ENCODE measurements at places on chromosomes 7 and 10.
A peak's percentile ranks its signal among the peaks of the same experiment; 100 is the strongest.

DNA sequence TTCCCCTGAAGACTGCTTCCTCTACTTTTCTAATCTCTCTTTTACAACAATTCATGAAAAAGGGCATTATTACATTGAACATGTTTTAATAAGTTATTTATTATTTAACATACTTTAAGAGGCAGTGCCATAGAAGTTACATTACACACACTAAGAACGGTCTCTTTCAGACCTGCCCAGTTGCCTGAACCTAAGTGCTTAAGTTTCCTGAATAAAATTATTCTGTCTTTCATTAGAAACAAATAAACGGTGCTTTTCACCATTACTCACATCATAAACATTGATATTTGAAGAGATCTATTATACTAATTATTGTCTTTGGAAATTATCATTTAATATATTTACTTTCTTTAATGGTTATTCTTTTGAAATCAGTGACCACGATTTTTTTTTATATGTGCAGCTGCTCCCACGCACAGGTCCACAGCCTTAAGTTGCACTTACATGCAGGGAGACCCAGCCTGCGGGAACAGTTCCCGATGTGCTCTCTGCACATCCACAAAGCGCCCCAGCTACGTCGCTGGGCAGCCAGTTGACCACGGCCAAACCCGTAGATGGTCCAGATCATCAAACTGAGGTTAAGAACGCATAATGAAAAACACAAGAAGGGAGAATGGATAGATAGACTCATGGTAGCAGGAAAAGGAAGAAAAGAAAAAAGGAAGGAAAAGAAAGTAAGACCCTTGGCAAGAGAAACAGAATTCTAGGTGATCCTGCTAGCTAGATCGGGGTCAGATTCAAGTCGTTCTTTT lies 437.0 kb upstream of the MGMT start:
- no peak for DNase-seq

DNA sequence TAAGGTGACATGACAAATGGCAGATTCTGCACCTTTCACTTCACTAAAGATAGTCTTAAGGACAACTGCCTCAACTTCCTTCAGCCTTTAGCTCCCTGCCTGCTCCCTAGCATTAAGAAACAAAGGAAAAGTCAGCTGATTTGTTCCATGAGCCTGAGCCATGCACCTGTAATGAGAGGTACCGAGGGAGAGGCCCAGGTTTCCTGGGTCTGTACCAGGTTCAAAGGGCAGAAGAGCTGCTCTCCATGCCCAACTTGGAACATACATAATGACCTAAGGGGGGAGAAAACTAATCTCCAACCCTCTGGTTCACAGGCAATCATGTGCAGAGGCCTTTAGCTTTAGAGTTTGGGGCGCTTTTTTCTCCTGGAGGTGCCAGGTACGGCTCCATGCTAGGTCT lies 111.2 kb downstream of the JAZF1 start:
- DNase-seq = no peak

DNA sequence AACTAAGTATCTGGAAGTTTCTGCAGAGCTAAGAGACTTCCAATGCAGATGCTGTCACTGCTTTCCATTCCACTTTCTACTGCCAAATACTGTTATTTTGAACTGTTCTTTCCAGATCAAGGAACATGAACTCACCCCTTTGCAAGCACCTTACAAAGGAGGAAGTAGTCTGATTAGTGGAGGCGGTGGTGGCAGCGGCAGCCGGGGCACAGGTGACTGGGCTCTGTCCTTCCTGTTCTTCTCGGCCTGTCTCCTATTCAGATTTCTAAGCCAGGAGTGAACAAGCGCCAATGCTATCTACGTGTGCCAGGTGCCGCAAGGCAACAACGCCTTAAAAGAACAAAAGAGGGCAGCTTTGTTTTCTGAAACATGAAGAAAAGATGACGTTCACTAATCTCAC lies 44.9 kb downstream of the BEND7 start:
- DNase-seq = no peak

DNA sequence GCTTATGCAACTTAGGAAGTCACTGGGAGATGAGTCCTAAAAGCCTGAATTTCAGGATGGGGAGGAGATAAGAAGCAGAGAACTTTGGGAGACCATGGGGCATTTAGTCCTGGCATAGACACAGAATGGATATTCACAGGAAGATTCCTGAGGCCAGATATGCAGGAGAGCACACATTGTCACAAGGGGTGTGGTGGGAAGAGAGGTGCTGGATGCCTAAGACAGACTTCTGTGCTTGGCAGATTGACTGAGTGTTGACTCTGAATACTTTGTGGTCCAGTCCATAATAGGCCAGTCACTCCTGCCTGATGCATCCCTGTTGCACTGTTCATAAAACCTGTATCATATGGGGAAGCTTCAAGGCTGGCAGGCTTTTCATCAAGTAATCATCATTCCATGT lies 18.5 kb downstream of the SRI start:
- no peak for DNase-seq

DNA sequence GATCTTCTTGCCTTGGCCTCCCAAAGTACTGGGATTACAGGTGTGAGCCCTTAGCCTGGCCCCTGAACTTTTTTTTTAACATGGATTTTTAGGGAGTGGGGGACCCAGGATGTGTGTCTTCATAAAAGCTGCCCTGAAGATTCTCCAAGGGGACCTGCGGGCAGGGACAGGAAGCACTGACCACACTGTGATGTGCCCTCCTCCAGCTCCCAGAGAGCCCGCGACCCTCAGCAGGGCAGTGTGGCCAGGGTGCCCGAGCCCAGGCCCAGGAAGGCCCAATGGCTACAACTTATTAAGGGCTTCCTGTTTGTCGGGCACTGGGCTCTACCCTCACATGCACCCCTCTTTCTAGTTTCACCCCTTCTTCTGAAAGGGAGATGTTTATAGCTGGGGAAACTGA lies 2.5 kb upstream of the RET start:
- DNase-seq = no peak

- DNase-seq = no peak
These were observed 149.1 kb downstream of the HERPUD2 start for GRCh38 chr7:35545831-35546230.

DNA sequence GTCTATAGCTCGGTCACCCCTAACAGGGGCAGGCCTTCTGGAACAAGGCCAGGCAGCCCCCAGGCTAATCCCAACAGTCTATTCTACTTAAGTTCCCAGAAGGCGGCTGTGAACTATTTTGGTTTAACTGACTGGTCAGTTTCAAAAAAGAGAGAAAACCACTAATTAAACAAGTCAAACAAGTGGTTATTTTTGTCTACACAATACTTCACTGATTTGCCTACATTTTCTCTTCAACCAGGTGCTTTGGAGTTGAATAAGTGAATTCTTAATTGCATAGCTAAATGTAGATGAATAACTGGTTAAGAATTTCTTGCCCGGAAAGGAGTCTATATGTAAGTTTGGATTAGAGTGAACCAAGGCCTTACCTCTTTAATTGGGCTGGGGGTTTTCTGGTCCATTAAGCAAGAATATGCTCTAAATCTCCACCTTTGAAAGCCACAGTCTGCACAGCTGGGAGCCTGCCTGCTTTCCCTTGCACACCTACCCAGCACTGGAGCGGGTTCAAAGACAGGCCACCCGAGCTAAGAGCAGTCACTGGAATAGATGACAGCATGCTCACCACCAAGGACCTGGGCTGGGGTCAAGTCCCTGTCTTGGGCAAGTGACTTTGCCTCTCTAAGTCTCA lies 70.4 kb downstream of the TBXAS1 start:
- no peak for DNase-seq

GRCh38 chr7:5414916-5415315 lies 8.7 kb downstream of the TNRC18 start:
- DNase-seq = no peak

DNA sequence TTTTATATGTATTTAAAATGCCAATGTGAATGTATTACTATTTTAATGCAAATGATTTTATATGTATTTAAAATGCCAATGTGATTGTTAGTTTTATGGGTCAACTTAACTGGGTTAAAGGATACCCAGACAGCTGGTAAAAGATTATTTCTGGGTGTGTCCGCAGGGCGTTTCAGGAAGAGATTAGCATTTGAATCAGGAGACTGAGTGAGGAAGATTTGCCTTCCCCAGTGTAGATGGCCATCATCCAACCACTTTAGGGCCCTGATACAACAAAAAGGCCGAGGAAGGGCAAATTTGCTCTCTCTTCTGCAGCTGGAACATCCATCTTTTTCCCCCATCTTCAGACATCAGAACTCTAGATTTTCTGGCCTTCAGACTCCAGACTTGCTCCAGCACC lies 116.2 kb downstream of the BAMBI start:
- DNase-seq = no peak

GRCh38 chr7:54701982-54702381 lies 57.0 kb downstream of the SEC61G start:
- DNase-seq = no peak

GRCh38 chr7:48782511-48782910 lies 141.8 kb upstream of the CDC14C start:
- DNase-seq = no peak

- no peak for DNase-seq
These were observed 445.5 kb upstream of the MKI67 start for GRCh38 chr10:128571745-128572144.

- DNase-seq = peak; percentile 43
These were observed 24.3 kb upstream of the ZRANB1 start for GRCh38 chr10:124917428-124918190.

GRCh38 chr7:132398253-132398925 lies 177.9 kb downstream of the PLXNA4 start:
- DNase-seq = peak; percentile 84

- no peak for DNase-seq
These were observed 80.1 kb upstream of the LRRC17 start for GRCh38 chr7:102832674-102833073.

GRCh38 chr10:76291885-76292284 lies 860.5 kb downstream of the LRMDA start:
- DNase-seq = no peak

DNA sequence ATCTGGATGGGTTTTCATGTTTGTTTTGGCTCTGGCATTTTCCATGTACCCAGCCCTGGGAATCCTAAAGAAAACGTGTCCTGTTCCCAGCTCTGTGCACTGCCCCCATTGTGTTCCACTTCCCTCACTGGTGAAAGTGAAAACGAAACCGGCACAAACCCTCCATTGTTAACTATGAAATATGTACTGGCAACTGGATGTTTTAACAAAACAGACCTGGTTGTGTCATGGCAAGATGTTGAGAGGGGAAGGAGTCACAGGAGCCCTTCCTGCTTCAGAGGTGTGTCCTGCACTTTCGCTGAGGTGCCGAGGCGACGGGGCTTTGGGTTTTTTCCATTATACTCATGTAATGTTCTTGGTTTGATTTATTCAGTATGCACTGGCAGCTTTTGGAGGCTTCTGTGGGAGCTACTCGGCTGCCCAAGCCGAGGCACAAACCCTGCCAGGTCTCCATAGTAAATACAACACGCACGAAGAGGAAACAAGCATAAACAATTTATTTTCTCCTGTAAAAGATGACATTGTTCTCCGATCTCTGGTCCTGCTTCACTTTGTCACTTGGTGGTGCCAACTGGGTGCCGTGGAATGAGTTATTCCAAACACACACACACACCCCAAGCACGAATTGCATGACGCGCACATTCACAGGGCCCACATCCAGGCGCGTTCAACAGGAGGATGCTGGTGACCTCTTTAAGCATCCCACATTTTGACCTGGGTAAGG lies 118.2 kb downstream of the CDK6 start:
- peak; percentile 39 for DNase-seq

DNA sequence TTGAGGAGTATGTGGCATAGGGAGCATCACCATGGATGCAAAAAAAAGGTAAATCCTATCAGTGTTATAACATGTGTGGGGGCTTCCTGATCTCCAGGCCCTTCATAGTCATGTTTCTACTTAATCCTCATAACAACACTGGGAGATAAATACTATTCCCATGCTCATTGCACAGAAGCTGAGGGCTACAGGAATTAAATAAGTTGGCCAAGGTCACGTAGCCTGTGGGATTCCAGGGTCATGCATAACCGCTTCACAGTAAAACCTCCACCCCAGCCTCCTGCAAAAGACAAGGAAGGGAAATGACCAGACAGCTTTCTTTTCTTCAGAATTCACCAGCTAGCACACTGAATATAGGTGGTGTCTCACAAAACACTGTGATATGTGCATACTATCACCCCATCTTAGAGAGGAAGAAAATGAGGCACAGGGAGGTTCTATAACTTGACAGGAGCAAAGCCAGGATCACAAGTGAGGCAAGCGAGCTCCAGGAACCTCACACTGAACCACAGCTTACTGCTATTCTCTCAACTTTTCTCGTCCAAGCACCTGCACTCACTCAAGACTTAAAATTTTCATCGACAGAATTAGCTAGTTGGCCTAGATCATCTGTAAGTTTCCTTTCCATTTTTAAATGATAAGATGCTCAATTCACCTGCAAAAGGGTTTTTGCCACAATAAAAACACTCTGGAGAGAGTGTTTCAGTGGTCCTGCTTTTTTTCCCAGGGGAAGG lies 13.4 kb downstream of the JAZF1 start:
- DNase-seq = no peak

DNA sequence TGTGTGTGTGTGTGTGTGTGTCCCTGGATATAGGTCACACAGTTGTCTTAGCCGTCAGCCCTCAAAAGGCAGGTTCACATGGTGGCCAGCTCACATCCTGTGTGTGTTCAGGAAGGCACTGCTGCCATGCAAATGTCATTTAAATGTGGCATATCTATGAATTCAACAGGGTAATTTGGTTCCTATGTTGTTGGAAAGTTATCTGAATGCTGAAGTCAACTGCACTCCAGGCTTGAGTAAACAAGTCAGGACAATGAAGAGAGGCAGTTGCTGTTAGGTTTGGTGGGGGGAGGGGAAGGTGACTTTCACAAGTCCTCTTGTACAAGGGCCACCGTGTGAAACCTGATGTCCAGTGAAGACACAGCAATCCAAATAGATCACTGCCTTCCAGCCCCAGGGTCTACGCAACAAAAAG lies 61.1 kb downstream of the PTPRE start:
- DNase-seq = no peak

GRCh38 chr10:11414314-11415038 lies 197.0 kb downstream of the USP6NL start:
- DNase-seq = no peak

GRCh38 chr7:143382791-143383641 lies 1.9 kb downstream of the ZYX start:
- no peak for DNase-seq

- no peak for DNase-seq
These were observed 170.3 kb downstream of the SEMA3E start for GRCh38 chr7:83478616-83479015.

DNA sequence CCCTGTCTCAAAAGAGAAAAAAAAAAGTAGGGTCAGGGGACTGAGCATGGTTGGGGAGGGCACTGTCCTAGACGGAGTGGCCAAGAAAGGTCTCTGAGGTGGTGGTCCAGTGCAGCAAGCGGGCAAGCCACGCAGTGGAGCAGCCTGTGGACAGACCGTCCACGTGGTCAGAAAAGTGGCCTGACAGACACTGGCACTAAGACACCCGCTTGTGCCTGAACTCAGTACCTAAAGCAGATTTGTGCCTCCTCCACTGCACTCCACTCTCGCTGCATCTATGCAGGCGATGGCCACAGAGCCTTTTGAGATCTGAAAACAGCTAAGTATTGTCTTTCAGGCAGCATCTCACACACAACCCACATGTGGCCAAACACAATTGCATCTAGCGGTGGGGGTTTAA lies 8.8 kb downstream of the ASB10 start:
- DNase-seq = no peak

- DNase-seq = no peak
These were observed 150.4 kb downstream of the PRKG1 start for GRCh38 chr10:51224671-51225161.

Data from brain (organoid and tissue), 16 donors.